ENCODE measurements at places on chromosomes 3 and 15.

- DNase-seq: no peak
Measured at GRCh38 chr3:18841422-18842343, 306.6 kb upstream of the KCNH8 start.

DNA sequence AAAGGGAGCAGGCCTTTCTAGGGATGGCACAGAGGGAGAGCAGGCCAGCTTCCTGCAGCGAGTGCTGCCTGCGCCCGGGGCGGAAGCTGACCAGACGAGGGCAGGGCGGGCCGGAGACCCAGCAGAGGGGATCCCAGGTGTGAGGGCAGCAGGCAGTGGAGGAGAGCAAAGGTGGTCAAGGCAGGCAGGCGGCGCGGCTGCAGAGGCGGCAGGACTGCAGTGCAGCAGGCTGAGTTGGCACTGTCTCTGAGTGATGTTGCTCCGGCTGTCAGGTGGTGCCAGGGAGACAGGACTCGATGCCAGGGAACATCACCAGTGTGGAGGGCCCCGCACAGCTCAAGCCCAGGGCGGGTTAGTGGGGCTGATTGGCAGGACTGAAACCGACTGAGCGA, 22.3 kb upstream of the PLXNA1 start:
- peak; percentile 61 for DNase-seq

- DNase-seq: no peak
Measured at GRCh38 chr3:116963802-116964201, 254.2 kb downstream of the TUSC7 start.

- DNase-seq: no peak
Measured at GRCh38 chr3:194522579-194523046, 35.8 kb upstream of the ATP13A3 start.

DNA sequence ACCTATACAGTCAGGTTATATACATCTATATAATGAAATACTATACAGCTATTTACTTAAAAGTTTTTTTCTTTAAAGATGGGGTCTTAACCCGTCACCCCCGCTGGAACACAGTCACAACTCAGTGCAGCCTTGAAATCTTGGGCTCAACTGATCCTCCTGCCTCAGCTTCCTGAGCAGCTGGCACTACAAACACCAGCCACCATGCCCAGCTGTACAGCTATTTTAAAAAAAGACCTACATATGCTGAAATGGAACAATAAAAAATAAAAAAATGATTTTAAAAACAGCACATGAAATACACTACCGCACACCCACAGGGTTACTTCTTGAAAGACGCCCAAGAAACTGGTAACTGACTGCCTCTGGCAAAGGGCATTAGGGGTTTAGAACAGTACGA, 3.8 kb downstream of the NCBP2 start:
- no peak for DNase-seq

DNA sequence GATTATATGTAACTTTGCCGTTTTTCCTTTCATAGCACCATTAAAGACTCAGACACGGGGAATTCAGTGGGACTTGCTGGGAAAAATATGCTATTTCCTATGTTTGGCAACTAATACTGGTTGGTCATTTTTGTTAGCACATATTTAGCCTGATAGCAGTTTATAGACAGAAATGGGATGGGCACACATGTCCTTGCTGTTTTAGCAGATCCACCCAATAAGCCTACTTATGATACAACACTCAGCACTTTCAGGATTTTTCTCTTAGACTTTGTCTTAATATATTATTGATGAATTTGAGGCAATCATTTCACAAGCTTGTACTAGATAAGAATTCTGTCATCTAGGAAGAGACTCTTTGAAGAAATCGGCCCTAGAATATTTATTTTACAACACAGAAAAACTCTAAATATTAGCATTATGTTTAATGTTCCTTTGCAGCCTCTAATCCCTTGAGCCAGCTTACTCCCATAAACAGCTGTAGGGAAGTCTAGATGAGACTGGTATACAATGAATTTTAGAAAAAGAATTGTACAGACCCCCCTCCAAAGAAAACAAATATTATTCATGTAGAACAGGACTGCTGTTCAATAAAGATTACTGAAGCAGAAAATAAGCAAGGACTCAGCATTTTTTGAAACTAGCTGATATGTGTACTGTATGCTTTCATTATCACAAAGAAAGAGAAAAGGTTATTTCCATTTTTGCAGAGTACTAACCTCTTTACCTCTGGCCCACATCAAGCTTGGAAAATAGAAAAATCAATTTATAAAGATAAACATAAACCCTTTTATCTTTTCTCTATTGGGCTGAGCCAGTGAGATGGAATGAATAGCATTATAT, 656.8 kb upstream of the SGO1 start:
- DNase-seq: no peak

DNA sequence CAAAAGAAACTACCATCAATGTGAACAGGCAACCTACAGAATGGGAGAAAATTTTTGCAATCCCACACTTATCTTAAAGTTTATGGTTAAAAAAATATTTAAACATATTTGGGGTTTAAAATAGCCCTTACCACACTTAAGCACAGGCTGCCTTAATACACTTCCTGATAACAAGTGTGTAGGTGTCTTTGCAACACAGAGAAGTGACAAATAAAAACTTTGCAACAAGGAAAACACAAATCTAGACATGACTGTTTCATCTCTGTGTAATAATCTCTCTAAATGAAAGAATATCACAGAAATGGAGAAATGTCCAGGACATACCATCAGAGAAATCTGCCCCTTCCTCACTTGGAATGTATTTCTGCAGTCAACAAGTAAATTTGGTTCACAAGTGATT, 464.1 kb upstream of the ARHGEF26 start:
- DNase-seq: no peak

GRCh38 chr3:159627229-159627628, 361.4 kb upstream of the IL12A start:
- no peak for DNase-seq

GRCh38 chr3:183244219-183244618, 8.8 kb upstream of the B3GNT5 start:
- peak; percentile 75 for DNase-seq

GRCh38 chr3:14520967-14521366, 19.2 kb downstream of the GRIP2 start:
- no peak for DNase-seq

DNA sequence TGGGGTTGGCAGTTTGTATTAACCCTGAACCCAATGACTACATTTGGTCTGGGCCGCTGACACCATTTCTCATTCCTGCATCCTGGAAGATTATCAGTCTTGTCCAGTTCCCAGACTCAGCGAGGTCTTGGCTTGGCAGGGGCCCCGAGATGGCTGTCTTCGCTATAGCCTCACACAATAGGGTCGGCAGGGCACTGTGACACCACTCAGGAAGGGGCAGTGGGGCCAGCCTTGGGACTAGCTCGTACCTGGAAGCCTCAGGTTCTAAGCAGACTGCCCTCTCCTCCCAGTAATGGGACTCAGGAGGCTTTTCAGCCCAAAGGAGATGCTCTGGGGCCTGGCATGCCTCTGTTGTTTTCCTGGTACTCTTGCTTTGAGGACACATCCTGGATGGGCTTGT, 9.1 kb downstream of the TEX264 start:
- no peak for DNase-seq

GRCh38 chr3:105960381-105960780, 91.6 kb upstream of the CBLB start:
- DNase-seq: no peak

DNA sequence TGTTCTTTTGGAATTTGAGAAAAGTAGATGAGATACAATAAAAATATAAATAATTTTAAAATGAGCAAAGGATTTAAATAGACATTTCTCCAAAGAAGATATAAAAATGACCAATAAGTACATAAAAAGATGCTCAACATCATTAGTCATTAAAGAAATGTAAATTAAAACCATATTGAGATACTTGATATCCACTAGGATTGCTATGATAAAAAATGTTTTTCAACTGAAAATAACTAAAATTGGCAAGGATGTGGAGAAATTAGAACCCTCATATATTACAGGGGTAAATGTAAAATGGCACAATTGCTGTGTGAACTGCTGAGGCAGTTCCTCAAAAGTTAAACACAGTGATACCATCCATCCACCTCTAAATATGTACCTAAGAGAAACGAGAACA, 38.8 kb downstream of the LRRFIP2 start:
- no peak for DNase-seq

DNA sequence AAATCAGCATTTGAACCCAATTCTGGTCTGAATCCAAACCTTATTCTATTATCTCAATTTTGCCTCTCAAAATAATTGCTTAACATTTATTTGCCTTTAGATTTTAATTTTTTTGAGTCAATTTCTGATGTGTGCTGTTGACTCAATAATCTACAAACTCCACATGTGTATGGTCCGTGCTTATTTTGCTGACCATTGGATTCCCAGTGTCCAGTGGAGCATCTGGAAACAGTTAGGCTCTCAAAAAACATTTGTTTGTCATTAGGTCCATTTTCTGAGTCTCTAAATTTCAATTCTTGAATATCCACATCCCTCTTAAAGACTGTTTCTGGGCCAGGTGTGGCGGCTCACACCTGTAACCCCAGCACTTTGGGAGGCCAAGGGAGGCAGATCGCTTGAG, 19.2 kb upstream of the MYZAP start:
- DNase-seq: no peak

DNA sequence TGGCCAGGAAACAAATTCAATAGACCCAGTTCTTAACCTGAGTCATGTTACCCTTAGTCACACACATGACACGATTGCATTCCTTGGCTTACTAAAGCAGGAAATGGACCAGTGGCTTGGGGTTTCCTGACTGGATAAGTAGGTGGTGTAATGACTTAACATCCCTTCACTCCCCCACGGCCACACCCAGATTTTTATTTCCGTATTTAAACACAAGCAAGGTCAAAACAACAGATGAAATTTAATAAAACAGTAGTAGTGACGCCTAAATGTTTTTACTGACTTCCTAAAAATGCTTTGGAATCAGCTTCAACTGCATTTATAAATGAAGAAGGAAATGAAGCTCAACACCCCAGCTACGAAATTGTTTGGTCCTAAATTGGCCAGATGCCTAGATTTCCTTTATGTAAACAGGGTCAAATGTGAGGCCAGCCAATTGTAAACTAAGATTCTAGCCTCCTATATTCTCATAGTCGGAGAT, 324.3 kb downstream of the CHST2 start:
- peak; percentile 80 for DNase-seq

DNA sequence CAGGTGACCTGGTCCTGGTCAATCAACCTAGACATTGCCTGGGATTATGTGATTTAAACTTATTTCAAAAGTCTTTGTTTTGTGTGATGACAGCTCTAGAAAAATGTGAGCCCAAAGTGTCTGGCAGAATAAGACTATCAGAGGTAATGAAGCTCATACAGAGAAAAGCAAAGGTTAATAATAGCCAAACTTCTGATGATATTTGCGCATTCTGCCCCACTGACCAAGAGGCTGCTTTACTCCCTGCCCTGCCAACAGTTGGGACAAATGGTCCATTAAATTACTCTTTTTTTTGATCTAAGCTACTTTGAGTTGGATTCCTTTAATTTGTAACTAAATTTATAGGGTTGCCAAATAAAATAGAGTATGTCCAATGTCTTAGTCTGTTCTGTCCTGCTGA, 911.2 kb downstream of the MCTP2 start:
- DNase-seq: no peak

GRCh38 chr3:69203631-69204314, 81.4 kb upstream of the LMOD3 start:
- DNase-seq: no peak

DNA sequence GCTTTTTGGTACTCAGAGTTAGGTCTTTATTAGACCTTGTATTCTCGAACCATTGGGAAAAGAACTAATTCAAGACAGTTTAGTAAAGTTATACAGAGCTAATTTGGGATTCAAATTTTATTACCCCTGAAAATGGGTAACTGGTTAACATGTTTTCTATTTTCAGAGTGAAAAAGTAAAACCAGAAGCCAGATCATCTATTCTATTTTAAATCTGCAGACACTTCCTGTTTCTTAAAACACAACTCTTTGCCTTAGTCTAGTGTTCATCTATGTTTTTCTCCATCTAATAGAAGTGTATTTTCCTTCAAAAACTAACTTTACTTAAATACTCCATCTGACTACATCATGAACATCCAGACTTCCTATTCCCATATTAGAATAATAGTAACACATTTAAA, 113.4 kb downstream of the CCNL1 start:
- DNase-seq: no peak

GRCh38 chr3:150602426-150603152, 532 bp upstream of the SELENOT start:
- DNase-seq: no peak

DNA sequence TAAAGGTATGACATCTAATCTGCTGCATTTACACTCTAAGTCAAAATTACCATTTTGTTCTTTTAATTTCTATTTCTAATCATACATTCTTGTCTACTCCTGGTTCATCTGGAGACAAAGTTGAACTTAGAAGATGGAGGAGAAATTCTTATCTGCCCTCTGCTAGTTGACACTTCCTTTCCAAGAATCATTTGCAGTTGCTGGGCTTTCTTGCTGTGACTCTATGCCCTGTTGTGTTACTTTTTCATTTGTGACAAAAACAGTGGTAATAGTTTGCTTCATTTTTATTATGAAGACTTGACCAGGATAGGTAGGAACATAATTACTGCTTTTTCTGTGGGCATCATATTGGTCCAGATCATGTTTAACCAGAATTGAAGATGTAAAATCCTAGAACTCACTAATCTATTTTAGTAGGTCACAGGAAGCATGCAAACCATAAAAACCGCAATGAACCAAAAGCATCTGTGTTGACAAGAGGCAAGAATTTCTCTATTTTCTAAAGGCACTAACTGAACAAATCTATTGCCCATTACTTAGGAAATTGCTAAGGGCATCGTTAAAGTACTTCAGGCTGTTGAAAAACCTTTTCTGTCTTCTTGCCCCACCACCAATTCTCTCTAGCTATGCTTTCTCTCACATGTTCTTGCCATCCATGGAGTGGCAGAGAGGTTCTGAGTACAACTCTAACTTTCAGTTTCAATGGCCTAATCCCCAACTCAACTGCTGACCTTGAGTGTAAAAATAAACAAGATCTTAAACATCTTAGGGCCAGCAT, 4.2 kb upstream of the CCR2 start:
- no peak for DNase-seq

GRCh38 chr3:6861625-6862000, 698 bp downstream of the GRM7 start:
- DNase-seq: no peak

DNA sequence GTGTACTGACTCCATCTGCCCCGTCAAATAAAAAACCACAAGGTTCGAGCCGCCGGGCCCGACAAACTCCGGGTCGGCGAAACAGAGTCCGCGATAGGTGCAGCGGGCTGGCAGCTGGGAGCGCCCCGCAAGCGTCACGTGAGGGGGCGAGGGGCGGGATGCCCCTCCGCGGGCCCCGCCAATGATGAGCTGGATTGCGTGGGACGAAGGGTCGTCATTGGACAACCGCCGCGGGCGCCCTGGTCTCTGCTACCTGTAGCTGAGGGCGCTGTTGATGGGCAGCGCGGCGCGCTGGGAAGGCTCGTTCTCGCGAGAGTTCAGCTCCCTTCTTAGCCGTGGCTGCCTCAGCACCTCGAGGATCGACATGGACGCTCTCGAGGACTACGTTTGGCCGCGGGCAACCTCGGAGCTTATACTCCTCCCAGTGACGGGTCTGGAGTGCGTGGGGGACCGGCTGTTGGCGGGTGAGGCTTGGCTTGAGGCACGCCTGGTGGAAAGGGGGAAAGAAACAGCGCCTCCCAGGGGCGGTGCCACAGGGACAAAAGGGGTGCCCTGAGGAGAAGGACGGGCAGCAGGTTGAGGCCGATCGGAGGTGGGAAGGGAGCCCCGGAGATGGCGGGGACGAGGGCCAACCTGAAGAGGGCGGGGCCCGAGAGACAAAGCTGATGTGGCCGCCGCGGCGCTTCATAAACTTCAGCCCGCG, at the start of gene WDR6:
Gene WDR6 (plus strand): TSS at position 324 of the 703 bp plus-strand sequence. CDS start 41 bp downstream, at position 365.
- peak; percentile 99 for DNase-seq

Data from tibial artery (tissue), 4 donors.